Right atrium auricular region (tissue), 2 donors: ENCODE measurements at places on chromosomes 7 and 10. TPM values are rescaled to one million over a fixed set of nuclear protein-coding genes. Genes with fewer than 3 reads are reported as not detected.
A peak's percentile ranks its signal among the peaks of the same experiment; 100 is the strongest.

- DNase-seq: no peak
Measured at GRCh38 chr10:31936933-31937332, 8.3 kb upstream of the ARHGAP12 start.

- no peak for DNase-seq
Measured at GRCh38 chr7:17365775-17366174, 67.3 kb downstream of the AHR start.

Gene GRK5
- 19.2 TPM for total RNA-seq

DNA sequence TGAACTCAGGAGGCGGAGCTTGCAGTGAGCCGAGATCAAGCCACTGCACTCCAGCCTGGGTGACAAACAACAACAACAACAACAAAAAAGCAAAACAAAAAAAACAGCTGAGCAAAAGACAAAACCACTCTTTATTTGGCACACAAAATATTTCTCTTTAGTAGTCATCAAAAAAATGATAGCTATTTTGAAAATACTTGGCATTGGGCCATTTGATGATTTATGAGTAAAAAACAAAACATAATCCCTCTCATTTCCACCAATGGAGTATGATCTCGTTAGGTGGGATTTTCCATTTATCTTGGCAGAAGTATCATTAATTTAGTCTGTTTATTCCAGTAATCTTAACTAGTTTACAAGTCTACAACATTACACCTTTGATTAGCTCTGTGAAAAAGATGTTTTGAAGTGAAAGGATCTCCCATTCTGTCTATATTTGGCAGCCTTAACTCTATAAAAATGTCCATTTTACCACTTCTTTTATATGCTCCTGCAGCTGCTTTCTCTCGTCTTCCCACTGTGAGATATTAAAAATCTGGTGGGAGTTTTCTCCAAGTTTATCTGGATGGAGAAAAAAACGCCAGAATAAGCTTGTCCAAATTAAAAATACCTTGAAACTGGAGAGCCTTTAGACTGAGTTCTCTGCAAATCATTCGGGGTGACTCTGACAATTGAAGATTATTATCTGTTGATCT, 58.8 kb upstream of the AGMO start:
- DNase-seq: no peak

Gene PAX2
- total RNA-seq: not detected

- no peak for DNase-seq
Measured at GRCh38 chr7:110407242-110407641, 683.7 kb upstream of the LRRN3 start.

DNA sequence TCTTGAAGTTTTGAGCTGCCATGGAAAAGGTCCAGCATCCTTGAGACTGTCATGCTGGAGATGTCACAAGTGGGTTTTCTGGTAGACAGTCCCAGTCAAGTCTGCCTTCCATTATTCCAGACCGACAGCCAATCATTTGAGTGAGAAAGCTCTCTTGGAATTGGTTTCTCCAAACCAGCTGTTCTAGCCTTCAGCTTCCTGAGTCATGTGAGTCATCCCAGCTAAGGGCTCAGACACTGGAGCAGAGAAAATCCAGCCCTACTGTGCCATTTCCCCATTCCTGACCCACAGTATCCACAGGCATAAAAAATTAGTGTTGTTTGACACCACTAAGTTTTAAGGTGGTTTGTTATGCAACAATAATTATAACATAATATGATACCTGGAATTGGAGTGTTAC, 219.0 kb downstream of the ADRA2A start:
- DNase-seq: no peak

Gene FFAR4
- 0.31 TPM for total RNA-seq

GRCh38 chr7:75962607-75963380, 31.6 kb downstream of the TMEM120A start:
- peak; percentile 82 for DNase-seq

DNA sequence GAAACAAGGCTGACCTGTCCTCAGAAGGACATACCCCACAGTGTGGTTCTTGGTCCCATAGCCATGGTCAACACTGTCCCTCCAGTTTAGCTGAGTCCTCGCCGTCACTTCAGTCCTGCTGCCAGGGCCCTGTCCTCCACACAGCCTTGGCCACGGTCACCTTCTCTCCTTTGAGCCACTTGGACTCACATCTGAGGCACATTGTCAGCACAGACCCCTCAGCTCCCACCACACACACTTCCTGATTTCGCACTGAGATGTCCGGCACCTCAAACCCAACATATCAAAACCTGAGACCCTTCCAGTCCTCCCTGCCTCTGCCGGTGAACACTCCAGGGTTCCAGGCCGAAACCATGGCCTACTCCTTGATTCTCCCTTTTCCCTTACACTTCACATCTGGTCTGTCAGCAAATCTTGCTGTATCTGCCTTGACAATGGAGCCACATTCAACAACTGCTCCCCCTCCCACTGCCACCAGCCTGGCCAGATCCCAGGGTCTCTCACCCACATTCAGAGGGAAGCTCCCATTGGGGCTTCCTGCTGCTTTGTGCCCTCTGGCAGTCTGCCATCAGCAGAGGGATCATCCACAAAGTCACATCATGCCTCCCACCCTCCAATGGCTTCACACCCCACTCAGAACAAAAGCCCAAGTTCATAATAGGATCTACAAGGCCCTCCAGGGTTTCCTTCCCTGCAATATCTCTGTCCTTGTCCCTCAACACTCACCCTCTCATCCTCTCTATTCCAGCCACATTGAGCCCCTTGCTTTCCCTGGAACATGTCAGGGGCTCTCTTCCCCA, 219.6 kb upstream of the SHH start:
- DNase-seq: peak; percentile 44

- no peak for DNase-seq
Measured at GRCh38 chr10:129520440-129521080, 53.5 kb downstream of the MGMT start.

GRCh38 chr7:116734710-116735109, 62.7 kb downstream of the MET start:
- no peak for DNase-seq

Gene TBXAS1
- total RNA-seq: 15.3 TPM

GRCh38 chr7:105345003-105345402, 43.7 kb downstream of the SRPK2 start:
- no peak for DNase-seq

- no peak for DNase-seq
Measured at GRCh38 chr7:64314566-64314965, 805 bp downstream of the ZNF736 start.
